Stimulated activated CD8-positive, alpha-beta memory T cell treated with anti-CD3 and anti-CD28 coated beads, Interleukin-2, amount 100 ng/mL, for 1 hour (primary cell): ENCODE measurements at places on chromosomes 12 and 14.

DNA sequence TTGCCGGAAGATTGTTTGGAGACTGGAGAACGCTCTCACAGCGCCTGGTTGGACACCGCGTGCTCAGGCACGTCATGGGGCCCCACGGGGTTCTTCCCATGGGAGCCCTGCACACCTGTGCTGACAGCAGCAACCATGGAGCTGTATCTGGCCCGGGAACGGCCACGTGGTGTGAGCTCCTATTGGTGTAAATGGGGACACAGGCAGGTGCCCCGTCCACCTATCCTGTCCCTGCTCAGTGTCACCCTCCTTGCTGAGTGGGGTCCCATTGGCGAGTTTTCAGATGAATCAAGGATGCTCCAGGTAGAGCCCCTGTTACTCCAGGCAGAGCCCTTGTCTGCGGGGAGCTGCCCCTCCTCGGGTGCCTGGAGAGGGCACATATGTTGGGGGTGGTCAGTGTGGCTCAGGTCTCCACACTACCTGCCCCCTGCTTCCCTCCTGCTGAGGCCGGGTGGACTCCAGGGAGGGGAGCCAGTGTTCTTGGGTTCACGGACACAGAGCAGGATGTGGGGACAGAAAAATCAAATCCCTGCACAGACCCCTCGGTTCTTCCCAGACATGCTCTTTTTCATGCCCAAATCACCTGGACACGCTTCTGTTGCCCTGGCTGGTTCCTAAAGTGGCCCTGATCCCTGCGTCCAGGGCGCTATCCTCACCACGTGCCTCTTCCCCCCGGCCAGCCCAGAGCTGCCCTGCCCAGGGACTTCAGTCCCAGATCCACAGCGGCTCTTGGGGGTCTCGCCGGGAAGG is 250.1 kb downstream of the ADGRD1 start:
- DNase-seq: no peak

DNA sequence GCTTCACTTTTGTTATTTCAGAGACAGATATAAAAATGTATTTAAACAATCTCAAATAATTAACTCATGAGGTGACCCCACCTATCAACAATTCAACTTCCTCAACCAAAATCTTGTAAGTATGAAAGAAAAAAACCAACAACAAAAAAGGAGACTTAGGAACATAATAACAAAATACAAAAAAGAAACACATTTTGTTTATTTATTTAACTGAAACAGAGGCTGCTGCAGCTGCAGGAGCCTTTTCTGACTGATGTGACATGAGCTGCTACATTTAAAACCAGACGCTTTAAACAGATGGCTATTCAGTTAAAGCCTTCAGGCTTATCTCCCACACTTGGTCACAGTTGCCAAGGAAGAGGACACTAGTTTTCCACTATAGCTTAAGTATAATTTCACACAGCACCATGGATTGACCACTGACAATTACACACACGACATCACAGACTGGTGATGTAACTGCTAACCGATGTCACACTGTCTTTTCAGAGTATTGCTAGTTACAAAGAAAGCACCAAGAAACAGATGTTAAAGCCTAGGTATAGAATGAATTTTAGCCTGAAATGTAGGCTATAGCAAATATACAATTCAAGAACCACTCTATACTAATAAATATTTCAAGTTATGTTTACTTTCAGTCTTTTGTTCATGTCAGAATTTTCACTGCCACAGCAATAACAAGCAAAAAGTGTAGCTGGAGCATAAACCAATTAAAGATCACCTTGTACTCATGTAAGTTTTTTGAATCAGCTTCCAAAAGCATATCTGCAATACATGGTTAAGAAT is 113.0 kb downstream of the MED13L start:
- DNase-seq: no peak

GRCh38 chr12:77500089-77500488 is 330.6 kb upstream of the NAV3 start:
- DNase-seq: no peak

GRCh38 chr12:54262403-54262925 is 17.5 kb downstream of the CBX5 start:
- no peak for DNase-seq

- no peak for DNase-seq
Observed at GRCh38 chr12:67068204-67068731, 200.9 kb upstream of the CAND1 start.
